ENCODE measurements at places on chromosomes 6 and 20. TPM values are rescaled to one million over a fixed set of nuclear protein-coding genes. Genes with fewer than 3 reads are reported as not detected.

DNA sequence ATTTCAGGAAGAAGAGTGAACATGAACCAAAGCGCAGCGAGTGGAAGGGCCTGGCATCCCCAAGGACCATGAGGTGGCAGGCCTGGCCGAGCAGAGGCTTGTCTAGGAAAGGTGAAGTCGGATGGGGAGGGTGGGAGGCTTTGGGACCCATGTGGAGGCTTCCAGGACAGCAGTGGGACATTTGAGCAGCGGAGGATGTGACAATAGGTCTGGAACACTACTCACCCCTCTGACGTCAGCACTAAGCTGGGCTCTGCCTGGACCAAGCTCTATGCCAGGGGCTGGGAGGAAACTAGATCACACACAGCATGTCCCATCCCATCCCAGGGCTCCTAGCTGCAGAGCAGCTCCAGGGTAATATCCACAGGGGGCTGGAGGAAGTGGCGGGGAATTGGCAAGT, 175.3 kb upstream of the RIN2 start:
- DNase-seq = no peak

The SSTR4 gene
- total RNA-seq = not detected

GRCh38 chr6:81909162-81909561, 156.7 kb upstream of the TENT5A start:
- no peak for DNase-seq

- DNase-seq = no peak
Observed at GRCh38 chr6:72647489-72647888, 25.6 kb downstream of the KCNQ5 start.

DNA sequence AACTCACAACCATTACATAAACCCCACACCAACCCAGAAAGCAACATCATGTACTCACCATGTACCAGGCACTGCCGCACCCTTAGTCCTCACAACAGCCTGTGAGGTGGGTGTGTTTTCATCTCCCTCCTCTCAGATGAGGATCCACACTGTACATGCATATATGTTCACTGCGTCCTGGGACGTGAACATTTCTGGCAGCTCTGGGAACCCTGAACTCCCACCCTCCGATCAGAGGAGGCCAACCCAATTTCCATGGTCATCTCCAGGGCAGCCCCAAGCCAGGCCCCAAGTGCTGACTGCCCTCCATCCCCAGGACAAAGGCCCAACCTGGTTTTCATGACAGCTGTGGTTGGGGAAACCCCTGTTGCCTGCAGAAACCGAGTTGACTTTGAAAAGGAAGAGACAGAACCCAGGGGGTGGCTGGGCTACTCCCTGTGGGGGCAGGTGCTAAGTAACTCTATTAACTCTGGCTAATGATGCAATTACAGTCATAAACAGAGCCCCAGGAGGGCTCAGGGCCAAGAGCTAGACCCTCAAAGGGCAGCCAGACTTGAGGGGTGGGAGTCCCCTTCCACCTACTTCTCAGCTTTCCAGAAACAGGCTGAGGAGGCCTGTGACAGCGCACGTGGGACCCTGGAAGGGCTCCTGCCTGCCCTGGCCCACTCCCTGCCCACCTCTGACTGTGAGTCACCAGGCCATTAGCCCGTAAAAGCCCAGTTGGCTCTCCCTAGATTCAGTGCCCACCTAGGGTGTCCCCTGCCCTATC, 2.6 kb downstream of the TFEB start:
- DNase-seq = no peak

The ITPR3 gene
- 7.4 TPM for total RNA-seq

The SLC22A1 gene
- 2.7 TPM for total RNA-seq

DNA sequence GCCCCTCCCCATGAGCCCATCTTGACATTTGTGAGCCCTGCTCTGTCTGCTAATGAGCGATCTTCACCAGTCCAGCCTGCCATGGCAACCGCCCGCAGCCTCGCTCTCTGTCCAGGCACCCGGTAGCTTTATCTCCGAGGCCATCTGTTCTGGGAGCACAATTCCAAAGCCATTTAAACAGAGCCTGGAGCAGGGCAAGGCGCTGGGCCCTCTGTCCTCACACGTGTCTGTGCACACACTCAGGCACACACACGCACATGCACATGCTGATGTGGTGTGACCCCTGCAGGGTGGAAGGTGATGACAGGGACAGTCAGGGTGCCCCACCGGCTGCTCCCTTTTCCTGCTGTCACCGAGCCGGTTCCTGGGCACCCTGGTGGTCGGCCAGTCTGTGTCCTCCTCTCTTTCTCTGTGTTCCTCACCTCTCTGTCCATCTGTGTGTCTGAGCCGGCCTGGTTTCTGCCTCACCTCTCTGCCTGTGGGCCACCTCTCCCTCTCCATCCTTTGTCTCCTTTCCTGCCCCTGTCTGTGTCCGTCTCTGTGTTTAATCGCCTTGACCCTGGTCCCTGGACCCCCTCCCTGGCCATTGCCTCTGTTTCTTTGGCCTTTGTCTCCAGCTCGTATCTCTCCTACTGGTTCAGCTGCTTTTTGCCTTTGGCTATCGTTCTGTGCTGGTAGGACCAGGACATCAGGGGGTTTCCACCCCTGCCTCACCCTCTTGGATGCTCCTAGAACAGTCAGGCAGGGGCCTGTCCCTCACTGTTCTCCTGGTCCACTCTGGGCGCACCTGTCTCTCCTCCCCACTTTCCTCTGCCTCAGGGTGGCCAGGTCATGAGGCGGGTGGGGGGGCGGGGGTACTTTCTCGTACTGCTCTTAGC, 8.8 kb upstream of the MYT1 start:
- no peak for DNase-seq

GRCh38 chr6:129890164-129890563, 29.0 kb upstream of the TMEM244 start:
- DNase-seq = no peak

The CGA gene
- total RNA-seq = not detected

DNA sequence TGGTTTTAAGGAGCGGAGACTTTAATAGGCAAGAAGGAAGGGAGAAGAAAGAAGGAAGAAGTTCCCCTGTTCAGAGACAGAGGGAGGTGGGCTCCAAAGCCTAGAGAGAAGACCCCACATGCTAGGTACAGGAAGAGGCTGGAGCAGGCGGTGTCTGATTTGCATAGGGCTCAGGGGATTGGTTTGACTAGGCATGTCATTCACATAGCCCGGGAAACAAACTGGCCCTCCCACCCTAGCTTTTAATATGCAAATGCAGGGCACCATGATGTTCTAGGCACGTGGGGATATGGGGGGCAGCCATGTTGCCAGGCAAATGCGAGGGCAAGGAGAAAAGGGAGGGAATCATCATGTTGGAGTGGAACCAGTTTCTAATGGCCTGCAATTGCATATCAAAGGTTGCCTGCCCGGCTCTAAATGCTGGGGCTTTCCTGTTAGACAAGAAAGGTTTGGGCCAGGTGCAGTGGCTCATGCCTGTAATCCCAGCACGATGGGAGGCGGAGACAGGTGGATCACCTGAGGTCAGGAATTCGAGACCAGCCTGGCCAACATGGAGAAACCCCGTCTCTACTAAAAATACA, 34.3 kb upstream of the AGPAT4 start:
- DNase-seq = no peak

DNA sequence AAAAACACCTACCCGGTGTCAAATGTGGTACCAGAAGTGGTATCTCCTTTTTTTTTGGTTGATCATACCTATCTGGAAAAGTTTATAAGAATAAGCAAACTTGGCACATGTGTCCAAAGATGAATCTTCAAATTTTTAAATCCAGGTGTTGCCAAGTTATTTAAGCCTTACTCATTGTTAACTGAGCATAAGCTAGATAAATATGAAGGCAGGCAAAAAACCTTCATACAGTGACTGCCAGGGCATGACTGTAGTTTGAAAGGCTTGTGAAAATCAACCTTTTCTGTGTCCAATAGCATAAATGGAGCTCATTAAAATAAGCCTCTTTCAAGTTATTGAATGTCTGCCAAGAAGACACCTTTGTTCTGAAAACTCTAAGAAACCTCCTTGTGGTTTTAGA, 699.2 kb downstream of the DOK5 start:
- no peak for DNase-seq

The SLC32A1 gene
- not detected for total RNA-seq

The TRERF1 gene
- 0.99 TPM for total RNA-seq

DNA sequence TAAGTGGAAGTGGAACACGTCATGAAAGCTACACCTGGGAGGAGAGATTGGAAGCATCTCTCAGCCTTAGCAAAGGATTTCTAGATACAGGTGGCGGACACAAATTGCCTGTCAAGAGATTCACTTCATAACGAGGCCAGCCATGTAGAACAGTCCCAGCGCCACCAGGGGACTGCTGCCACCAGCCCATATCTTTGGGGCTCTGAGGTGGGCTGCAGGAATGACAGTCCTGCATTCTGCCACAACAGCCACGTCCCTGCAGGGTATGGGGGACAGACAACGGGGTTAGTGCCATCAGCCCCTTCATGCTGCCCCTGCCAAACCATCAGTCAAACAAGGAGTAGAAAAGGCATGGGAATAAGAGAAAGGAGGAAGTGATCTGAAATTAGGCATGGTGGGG, 81.2 kb upstream of the SASH1 start:
- no peak for DNase-seq

The ADA gene
- 4.2 TPM for total RNA-seq

- no peak for DNase-seq
Observed at GRCh38 chr20:4300921-4301320, 285.6 kb upstream of the RNF24 start.

DNA sequence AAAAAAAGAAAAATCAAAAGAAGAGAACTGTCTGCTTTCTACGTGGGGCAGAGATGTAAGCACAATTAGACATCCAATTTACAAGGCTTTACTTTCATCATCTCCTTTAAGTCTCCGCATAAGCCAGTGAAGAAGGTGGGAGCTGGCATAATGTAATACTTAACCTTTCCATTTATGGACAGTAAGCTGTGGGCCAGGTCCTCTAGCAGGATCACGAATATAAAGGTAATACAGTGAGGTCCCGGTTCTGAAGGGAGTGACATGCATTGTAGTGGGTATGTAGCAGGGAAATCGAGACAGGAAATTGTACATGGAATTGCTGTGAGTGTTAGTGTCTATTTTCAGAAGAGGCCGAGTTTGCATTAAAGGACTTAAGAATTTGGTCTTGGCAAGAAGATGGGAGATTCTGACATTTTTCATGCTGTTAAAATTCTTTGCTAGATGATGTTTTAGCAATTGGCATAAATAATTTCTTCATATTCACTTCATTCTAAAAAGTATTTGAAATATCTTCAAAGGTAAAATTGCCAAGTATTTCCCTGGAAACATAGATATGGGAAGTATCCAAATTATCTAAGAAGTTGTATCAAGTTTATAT, 20.4 kb upstream of the POPDC3 start:
- DNase-seq = no peak

The FAM229B gene
- total RNA-seq = 17.7 TPM

GRCh38 chr20:50388733-50389437, 121.3 kb upstream of the PTPN1 start:
- no peak for DNase-seq

DNA sequence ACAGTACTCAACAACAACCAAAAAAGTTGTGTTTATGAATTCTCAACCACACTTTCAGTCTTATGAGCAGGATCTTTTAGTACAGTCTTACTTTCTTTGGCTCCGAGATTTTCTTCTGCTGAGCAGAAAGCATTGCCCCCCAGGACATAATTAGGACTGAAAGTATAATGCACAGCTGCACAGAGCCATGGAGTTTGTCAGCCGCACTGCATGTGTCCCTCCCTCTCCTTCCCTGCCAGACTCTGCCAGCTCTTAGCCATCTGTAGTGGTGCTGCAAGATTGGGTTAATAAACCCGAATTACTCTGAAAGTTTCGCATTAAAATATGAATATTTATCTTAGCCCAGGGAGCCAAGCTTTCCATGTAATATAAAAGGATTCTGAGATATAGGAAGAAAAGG, 179.6 kb upstream of the PTCHD4 start:
- DNase-seq = no peak

GRCh38 chr6:101380897-101381630, 12.4 kb upstream of the GRIK2 start:
- no peak for DNase-seq

GRCh38 chr6:106103728-106104109, 17.6 kb downstream of the PRDM1 start:
- no peak for DNase-seq

- DNase-seq = no peak
Observed at GRCh38 chr6:169083508-169083874, 170.2 kb downstream of the THBS2 start.

DNA sequence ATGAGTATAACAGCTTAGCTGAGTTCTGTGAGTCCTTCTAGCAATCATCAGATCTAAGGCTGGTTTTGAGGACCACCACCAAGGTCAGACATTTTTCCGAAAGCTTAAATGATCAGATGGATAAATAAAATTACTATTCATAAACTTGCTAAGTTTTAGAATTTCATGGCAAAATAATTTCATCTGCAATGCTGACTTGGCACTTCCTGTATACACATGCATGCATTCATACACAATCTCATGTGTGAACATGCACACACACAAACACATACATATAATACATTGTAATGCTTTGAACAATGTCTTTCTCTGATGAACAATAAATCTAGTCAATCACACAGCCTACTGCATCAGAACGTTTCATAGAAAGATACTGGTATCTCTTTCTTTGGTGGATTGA, 1068.3 kb downstream of the HACE1 start:
- DNase-seq = no peak

The WFDC10B gene
- total RNA-seq = not detected

The NKX2-4 gene
- not detected for total RNA-seq

GRCh38 chr6:3356056-3356823, 97.5 kb downstream of the PSMG4 start:
- DNase-seq = peak; percentile 83

GRCh38 chr6:132910759-132911158, 96.4 kb downstream of the RPS12 start:
- no peak for DNase-seq

DNA sequence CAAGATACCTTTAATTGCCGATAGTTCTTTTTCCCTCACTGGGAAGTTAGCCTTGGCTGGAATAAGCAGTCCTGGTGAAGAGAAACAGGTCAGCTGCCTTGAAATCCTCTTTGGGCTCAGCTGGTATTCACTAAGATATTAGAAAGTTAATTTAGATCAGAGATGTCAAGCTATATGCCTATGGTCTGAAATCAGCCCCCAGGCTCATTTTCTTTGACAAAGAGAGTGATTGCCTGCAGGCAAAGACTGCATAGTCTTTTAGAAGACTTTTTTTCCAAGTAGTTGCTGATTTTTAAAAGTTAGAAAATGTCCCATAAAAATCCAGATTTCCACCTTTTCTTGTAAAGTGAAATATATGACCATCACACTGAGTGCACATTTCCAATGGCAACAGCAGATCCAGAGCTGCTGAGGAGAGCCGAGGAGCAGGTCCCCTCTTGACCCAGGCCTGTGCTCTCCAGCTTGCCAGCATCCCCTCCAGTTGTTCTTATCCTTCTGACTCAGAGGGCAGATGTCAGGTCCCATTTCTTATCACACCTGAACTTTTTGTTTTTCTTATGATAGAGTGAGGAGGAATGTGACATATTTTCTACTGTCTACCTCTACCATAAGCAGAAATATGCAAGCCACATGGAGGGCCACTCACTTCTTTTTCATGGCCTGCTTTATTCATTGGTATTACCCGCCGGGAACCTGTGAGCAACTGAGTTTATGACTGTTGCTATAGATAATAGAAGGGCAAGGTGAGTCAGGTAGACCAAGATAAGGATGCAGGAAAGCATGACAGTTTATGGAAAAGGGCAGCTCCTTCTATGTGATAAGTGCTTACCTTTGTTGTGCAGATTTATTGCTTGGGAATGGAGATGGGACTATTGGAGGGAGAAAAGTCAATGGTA, 17.6 kb upstream of the L3MBTL3 start:
- no peak for DNase-seq

The C20orf96 gene
- total RNA-seq = 2.1 TPM
